ENCODE measurements at places on chromosomes 12 and 14.

GRCh38 chr14:73240816-73241480 is 3.6 kb downstream of the PAPLN start:
- no peak for DNase-seq

DNA sequence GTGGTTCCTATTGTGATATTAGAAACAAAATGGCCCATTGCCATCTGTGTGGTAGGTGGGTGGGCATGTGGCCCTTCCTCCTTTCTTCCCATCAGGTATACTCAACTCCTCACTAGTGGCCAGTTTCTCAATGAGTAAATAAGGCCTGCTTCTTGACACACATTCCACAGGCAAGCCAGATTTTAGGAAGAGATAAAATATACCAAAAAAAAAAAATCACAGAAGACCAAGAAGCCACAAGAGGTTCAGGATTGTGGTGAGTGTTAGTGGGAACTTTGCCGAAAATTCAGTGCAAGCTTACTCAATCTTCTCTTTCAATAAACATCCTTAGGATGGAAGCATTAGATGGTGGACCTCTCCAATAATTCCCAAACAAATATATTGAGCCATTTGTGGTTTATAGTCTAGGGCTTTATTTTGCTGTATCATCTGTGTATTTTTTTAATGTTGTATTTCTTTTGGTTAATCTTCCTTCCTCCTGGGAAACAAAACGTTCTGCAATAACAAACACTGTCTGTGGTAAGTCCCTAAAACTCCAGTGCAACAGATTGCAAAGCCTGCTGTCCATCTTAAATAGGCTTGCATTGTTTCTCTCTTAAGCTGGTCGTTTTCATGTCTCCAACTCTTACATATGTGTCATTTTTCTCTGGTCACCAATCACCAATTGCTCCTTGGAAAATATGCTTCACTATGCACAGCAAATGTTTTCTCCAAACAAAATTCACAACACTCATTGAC is 289.9 kb upstream of the KITLG start:
- no peak for DNase-seq

DNA sequence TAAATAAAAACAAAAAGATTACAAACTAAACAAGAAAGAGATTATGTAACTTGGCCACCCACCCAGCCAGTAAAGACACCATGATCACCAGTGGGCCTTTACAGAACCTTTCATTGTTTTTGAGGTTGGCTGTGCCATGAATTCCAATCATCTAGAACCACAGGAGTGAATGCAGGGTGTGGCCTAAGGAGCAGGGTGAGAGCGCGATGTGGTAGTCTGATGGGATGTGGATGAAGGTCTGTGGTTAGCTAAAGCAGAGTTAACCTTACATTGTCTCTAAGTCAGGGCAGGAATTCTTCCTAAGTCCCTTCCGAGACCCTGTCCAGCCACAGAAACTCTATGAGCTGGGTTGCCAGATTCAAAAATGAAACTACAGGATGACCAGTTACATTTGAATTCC is 54.0 kb upstream of the CDKN3 start:
- DNase-seq, result no peak

- DNase-seq, result no peak
These were observed 49.3 kb downstream of the DDHD1 start for GRCh38 chr14:53103636-53104340.

DNA sequence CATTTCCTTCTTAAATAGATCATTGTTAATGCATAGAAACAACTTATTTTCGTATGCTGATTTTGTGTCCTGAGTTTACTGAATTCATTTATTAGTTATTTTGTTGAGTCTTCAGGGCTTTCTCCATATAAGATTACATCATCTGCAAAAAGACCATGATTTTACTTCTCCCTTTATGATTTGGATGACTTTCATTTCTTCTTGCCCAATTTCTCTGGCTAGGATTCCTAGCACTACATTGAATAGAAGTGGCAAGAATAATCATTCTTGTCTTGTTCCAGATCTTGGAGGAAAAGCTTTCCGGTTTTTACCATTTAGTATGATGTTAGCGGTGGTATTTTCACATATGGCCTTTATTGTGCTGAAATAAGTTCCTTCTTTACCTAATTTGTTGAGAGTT is 303.0 kb upstream of the RTL1 start:
- no peak for DNase-seq

- DNase-seq, result peak; percentile 69
These were observed 219.1 kb downstream of the PHLDA1 start for GRCh38 chr12:75812271-75813018.

DNA sequence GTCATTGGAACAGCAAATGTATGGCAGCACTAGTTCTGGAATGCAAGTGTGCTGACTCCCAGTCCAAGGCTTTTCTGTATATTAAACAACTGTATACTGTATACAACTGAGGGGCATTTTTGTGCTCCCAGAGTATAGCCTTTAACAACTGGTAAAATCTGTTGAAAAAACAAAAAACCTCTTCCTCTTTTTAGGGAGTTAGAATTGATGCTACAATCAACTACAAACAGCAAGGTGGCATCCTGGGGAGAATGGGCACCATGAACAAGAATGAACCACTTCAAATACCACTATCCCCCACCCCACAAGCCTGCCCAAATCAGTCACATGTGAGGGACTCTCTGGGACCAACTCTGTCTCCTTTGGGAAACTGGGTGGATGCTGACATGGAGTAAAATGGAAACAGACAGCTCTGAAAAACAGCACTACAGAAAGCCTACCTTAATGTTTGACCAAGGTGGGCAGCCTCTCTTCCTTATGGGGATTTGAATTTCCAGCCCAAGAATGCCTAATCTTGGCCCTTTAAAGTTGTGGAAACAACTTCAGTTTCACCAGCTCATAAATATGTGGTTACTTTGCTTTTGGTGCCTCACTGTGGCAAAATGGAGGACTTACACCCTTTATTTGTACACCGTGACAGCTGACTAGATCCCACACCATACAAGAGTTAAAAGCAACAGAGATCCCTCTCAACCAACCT is 7.5 kb downstream of the VTI1B start:
- peak; percentile 16 for DNase-seq

- DNase-seq, result no peak
These were observed 162.7 kb downstream of the ZFP36L1 start for GRCh38 chr14:68630081-68630571.

GRCh38 chr14:84202486-84202885 is 1327.5 kb upstream of the FLRT2 start:
- DNase-seq, result no peak

DNA sequence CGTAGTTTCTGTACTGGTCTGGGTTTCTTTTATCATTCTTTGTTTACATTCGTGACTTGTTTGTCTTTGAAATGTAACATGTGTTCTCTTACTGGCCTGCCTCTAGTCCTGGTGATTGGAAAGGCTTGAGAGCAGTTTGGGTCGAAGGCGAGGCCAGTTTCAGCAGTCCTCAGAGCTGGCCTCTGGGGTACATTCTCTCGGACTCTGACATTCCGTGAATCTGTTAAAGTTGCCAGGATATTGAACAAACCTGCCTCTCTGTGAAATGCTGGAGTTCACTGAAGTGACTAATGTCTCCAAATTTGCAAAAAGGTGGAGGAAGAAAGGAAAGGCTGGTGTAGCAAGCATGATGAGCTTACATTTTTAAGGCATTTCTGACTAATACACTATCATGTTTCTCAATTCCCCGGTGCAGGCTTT is 1.5 kb downstream of the PLEKHA5 start:
- peak; percentile 50 for DNase-seq

GRCh38 chr14:78535041-78535440 is 364.9 kb downstream of the NRXN3 start:
- DNase-seq, result no peak

DNA sequence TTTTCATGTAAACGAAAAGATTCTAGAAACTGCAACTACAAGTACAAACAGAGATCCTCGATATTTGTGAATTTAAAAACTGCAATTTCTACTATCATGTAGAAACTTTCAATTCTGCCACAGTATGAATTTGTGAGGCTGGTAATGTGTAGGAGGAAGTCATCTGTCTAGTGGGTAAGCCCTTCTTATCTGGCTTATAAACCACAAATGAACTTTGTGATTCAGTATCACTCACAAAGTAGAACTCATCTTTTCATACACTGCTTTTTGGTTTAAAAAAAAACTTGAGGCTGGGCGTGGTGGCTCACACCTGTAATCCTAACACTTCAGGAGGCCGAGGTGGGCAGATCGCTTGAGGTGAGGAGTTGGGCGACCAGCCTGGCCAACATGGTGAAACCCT is 20.7 kb downstream of the GTF2A1 start:
- DNase-seq, result no peak

- DNase-seq, result no peak
These were observed 33.3 kb upstream of the NUDT14 start for GRCh38 chr14:105214324-105214915.

DNA sequence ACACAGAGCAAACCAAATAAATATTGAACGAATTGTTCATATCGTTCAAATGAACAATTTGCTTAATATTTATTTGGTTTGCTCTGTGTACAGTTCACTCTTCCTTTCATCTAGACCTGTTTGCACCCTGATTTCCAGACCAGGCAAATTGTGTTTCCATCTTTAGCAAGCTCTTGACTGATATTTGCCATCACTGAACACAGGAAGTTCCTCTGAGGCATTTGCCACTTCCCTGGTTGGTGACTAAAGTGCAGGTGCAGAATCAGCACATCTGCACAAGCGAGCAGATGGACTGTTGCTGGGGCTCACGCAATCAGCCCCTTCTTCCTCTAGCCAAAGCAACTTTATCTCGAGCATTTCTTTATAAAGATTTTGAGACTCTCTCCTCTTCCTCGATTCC is 112.9 kb downstream of the DAAM1 start:
- DNase-seq, result no peak

GRCh38 chr12:29706311-29706710 is 77.4 kb downstream of the TMTC1 start:
- DNase-seq, result peak; percentile 20

DNA sequence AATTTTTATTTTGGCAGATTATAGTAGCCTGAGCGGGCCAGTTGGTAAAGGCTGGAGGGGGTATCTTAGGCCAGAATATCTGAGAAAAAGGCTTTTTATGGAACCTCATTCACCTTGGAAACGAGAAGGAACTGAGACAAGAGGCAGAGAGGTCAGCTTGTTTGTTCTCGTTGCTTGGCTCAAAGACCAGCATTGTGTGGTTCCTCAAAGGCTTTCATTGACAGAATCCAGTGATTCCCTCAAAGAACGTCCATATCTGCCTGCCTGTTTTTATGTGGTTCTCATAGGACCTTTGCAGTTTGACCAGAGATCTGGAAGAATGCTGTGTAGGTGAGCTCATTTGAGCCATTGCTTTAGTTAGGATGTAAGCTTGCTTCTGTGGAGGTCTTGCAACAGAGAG is 117.3 kb downstream of the CFAP54 start:
- DNase-seq, result no peak

GRCh38 chr12:113667676-113668356 is 196.1 kb upstream of the LHX5 start:
- DNase-seq, result no peak

DNA sequence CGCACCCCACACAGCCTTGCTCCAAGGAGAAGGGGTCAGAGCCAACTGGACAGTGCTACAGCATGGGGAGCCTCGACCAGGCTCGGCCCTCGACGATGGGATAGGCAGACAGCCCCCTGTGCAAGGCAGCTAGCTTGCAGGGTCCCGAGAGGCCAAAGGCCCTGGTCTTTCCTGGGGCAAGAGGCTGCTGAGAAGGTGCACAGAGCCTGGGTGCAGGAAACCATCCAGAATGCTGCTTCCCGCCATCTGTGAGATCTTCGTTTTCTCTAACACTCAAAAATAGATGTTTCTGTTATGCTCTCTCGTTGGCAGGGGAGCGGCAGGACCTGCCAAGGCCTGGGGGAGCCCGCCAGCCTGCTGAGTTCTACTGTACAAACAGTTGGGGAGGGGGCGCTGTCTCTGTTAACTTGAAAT is 168.0 kb upstream of the RTL1 start:
- DNase-seq, result no peak

GRCh38 chr12:125683748-125684381 is 618.6 kb downstream of the AACS start:
- DNase-seq, result peak; percentile 32

- DNase-seq, result no peak
These were observed 9.3 kb downstream of the PCK2 start for GRCh38 chr14:24103451-24103850.
